ENCODE measurements at places on chromosomes 12 and 14.

DNA sequence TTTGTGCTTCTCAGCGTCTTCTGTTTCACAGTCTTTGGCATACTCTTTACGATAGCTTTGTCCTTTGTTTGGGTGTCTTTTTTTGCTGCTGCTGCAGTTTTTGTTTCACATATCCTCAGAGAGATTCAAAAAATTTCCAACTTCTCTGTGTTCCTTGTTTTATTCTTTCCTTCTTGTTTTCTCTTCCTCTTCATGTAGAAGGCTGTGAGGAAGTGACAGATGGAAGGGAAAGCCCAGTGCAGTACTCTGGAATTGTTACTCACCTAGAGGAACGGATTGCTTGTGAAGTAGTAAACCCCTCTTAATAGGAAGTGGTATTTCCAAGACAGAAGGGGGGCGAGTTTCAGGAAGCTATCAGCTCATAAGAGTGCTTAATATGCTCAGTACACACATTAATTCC, 1.7 kb downstream of the CREBL2 start:
- DNase-seq = no peak

- DNase-seq = no peak
Measured at GRCh38 chr14:51654533-51654845, 2.8 kb downstream of the FRMD6 start.

DNA sequence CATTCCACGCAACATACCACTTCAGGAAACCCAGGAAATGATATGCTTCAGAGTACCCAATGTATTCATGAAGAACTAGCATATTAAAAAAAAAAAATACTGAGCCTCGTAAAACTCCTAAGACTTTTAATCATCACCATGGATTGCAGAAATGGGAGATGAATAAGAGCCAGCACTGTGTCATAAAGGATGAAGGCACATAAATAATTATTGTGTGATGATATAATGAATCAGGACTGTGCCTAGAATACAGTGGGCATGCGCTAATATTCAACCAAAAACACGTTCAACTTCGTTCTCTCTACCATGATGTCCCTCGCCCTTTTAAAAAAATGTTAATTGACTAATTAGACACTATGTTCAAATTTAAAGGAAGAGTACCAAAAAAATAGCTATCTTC, 68.7 kb downstream of the CIT start:
- no peak for DNase-seq

- DNase-seq = no peak
Measured at GRCh38 chr12:60672949-60673348, 1077.1 kb downstream of the SLC16A7 start.

DNA sequence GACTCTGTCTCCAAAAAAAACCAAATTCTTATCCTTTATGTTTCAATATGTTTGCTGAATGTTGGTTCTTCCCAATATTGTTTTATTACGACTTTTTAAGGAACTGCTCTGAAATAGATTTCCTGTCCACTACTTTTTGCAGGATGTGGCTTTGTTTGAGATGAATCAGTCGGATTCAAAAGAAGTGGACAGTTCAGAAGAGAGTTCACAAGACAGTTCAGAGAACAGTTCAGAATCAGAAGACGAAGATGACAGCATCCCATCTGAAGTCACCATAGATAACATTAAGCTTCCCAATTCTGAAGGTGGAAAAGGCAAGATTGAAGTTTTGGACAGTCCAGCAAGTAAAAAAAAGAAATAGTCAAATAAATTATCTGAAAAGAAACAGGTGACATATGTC, 8.2 kb downstream of the NOPCHAP1 start:
- DNase-seq = no peak

- DNase-seq = no peak
Measured at GRCh38 chr14:74500417-74501134, 7.0 kb downstream of the ISCA2 start.

DNA sequence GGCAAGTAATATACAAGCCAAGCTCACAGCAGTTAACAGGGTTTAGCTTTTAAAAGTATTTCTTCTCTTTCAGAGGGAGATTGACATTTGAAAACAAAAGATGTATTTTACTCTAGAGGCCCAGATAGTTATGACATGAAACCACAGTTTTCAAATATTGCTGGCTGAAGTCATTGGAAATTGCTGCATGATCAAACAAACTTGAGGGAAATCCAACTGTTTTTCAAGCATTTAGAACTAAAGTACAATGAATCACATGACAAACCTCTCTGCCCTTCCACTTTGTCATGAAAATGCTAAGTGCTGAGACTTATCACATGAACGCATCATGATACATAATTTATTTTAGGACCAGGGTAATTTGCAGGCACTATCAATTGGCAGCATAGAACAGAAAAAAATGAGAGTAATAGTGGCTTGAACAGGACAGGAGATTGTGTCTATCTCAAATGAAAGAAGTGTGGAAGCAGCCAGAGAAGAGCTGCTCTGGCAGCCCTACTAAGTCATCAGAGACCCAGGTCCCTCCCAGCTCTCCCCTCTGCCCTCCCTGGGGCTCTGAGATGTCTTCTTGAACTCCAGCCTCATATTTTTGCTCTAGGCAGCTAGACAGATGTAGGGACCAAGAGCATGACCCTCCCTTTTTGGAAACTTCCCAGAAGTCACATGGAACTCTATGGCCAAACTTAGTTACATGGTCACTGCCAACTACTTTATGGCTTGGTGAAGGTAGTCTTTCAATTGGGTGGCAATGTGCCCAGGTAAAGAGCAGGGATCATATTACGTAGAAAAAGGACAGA, 90.1 kb upstream of the PELI2 start:
- DNase-seq = no peak

DNA sequence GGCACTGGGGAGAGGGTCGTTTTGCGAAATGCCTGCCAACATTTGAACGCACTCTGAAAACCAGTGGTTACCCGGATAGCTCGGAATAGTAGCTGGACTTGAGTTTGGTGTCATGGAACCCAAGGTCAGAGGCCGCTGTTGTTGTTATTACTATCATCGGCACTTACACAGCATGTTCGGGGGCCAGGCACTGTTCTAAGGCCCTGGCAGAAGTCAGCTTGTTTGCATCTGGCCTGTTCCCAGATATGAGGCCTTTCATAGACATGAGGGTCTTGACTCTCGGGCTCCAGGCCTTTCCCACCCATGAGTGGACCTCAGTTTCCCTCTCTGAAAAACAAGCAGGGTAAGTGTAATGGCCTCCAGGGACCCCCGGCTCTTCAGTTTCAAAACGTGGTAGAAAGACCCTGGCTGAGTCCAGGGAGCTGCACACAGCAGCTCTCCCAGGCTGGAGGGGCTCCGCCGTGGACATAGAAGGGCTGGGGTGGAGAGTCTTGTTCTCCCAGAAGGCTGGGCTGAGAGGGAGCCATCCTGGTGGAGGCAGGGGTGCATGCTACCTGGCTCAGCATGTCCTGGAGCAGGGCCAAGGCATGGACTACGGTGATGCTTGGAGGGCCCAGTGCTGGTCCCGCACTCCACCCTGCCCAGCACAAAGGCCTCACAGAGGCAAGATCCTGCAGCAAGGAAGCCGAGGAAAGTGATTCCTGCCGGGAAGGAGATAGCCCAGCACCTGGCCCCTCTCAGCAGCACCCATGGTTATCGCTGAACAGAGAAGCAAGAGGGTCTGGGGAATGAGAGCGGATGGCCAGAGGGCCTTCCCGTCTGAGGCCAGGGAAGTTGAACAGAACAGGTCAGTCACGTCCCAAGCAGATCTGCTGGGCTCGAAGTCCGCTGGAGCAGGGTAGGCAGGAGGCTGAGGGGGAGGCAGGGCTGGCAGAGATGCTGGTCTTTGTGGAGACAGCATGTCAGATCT, 63.5 kb upstream of the C14orf180 start:
- DNase-seq = no peak

DNA sequence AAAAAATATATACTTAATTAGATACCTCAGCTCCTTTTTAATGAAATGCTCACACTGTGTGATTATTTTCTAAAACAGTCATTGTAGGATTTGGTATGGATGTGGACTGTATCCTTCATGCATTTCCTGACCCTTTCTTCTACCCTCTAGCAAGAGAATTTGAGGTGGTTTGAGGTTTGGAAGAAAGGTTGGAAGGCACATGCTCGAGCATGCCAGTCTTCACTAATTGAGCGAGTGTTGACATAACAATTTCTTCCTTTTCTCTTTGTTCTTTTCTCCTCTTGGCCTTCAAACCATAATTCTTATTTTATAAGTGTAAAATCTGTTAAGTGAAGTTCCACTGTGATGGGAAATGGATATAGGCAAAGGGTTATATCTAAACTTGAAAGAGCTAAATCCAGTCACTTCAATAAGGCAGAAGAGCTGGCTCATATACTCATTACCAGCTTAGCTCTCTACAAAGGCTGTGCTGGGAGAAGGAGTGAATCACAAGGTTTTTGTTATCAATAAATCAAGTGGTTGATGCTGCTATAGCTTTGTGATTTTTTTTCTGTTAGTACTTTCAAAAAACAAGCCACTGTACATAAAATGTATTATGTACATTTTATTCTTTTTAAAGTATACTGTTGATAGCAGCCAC, 16.2 kb upstream of the PTHLH start:
- DNase-seq = no peak

GRCh38 chr12:46356655-46357437, 15.7 kb downstream of the SLC38A2 start:
- DNase-seq = no peak

DNA sequence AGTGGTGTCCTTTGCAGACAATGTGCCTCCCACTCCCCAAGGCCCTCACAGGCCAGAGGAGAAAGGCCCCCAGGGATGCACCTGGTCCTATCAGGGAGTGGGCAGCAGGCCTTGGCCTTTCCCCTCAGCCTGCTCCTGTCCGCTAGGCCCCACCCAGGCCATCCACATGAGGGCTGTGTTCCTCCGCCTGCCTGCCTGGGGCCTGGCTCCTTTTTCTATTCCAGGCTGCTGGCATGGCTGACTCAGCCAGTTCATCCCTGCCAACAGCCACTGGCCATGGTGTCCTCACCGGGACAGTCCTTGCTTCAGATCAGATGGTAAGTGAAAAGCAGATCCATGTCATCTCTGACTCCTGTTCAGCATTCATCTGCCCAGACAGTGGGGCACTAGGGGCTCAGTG, 13.4 kb downstream of the ISM2 start:
- no peak for DNase-seq

DNA sequence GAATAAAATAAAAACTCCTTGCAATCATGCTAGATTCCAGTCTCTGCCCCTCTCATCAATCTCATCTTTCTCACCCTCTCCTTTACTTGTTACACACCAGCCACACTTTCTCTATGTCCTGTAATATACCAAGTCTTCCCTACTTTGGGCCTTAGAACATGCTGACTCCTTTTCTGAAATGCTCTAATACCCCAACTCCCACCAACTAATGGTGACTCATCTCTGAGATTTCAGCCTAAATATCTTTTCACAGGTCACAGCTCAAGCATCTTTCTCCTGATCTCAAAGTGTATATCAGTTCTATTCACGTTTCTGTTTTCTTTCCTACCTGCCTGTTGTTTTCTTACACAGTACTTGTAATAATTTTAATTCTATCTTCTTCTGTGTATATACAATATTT, 378.9 kb upstream of the PRICKLE1 start:
- no peak for DNase-seq

- no peak for DNase-seq
Measured at GRCh38 chr12:53324113-53324778, 2.8 kb upstream of the AAAS start.

DNA sequence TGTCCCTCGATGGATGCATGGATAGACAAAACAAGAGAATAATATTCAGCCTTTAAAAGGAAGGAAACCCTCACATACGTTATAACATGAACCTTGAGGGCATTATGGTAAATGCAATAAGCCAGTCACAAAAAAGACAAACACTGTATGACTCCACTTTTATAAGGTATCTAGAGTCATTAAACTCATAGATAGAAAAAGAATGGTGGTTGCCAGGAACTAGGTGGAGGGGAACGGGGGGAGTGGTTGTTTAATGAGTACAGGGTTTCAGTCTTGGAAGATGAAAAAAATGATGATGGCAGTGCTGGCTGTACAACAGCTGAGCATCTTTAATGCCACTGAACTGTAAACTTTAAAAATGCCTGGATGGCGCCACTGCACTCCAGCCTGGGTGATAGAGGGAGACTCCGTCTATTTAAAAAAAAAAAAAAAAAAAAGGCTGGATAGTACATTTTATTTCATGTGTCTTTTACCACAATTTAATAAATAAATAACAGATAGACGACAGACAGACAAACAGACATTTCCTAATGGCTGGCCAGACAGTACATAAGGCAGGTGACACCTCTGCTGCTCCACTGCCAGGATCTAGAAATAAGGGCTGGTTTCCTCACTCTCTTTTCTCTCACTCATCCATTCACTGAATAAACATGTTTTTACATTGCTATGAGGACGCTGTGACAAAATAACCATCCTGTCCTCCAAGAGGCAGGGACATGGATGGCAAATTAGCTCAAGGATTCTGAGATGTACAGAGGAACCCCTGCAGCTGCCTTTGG, 118.8 kb downstream of the FOXN3 start:
- DNase-seq = no peak

DNA sequence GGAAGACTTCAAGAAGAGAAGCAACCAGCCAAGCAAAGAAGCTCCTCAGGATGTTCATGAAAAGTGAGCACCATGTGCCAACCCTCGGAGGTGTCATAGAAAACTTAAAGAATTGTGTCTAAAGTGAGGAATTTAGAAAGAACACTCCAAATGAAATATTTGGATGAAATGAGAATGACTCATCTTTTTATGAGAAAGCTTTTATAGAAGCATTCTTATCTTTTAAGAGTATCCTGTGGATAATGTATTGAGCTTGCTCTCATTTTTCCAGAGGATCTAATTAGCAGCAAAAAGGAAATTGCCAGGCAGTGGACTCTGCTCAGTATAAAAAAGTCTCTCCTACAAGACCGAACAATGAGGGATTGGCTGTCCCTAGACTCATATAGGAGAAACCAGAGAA, 454.9 kb downstream of the LRIG3 start:
- DNase-seq = no peak

DNA sequence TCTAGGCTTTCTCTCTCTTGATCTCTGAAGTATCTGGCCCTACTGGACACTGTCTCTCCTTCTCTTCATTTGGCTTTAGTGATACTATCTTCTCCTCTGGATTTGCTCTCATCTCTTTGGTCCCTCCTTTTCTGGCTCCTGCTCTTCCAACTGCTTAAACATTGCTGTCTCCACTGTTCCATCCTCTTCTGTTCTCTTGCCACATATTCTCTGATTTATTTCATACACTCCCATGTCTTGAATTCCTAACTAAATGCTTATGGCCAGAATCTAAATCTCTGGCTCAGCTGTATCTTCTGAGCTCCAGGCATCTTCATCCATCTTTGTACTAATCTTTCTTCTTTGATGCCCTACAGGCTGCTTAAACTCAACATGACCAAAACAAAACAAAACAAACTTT, 25.5 kb upstream of the PCED1B start:
- no peak for DNase-seq

DNA sequence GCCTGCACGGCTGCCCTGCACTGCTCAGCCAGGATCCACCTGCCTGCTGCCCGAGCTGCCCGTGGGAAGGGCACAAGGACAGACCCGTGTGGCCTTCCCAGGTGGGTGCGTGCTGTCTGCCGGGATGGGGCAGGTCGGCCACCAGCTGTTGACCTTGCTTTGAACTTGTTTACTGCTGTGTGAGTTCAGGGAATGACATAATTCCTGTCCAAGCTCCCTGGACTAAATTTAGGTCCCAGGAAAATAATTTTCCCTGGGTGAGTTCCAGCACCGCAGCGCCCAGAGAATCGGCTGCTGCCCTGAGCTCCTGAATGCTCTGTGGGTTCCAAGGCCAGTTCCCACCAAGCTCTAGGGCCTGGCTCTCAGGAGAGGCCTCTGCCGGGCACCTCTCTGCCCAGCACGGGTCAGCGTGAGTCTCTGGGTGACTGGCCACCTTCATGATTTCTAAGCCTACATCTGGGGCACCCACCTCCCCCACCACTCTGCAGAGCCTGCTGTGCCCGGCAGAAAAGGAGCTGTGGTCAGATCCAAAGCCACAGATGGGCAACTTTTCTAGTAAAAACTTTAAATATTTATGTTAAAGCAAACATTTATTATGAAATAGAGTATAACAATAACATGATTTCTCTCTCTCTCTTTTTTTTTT, 27.2 kb upstream of the MLXIP start:
- no peak for DNase-seq

Data from NCI-H524 (cell line).